Neuronal stem cell (in vitro differentiated cells): ENCODE measurements at places on chromosomes 16 and 17.

- peak; percentile 29 for DNase-seq
Observed at GRCh38 chr16:88533381-88533917, 36.8 kb upstream of the ZC3H18 start.

DNA sequence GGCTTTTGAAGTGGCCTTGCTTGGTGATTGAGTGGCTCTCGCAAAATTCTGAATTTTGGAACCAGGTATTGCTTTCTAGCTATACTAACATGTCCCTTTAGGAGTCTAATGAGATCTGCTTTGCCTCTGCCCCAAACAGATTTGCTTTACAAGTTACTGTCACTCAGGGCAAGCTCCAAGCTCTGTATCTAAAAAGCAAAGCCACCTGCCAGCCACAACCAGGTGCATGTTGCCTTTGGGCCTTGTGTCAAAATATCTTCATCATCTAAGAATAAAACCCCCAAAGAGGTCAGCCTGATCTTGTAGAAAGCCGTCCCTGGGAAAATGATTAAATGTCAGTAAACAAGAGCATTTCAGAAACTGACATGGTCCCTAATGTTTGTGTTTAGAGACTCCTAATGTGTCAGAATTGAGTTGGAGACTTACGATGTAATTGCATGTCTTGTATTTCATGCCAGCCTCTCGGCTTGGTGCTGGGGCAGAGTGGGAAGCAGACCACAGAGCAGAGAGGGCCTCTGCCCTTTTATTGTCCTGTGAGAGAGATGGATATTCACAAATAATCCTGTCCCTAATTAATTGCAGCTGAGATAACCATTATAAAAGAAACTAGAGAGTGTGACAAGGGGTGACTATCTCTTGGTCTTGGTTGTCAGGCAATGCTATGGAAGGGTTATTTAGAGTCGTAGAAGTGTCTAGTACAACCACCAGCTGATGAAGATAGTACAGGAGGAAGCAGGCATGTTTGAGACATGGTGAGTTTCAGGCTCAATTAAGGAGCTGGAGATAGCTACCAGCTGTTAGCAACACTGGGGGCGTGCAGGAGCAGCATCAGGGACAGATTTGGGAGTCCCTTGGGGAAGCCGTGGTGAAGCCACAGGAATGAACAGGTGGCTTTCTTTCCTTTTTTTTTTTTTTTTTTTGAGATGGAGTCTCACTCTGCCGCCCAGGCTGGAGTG is 90.7 kb downstream of the PITPNC1 start:
- no peak for DNase-seq

GRCh38 chr17:81512562-81513371 is at the start of gene ACTG1:
ACTG1 (minus strand) TSS chr17:81512799; CDS start chr17:81512354, 445 bp downstream.
- peak; percentile 88 for DNase-seq

GRCh38 chr16:55487048-55487803 is 8.2 kb downstream of the MMP2 start:
- DNase-seq: no peak

DNA sequence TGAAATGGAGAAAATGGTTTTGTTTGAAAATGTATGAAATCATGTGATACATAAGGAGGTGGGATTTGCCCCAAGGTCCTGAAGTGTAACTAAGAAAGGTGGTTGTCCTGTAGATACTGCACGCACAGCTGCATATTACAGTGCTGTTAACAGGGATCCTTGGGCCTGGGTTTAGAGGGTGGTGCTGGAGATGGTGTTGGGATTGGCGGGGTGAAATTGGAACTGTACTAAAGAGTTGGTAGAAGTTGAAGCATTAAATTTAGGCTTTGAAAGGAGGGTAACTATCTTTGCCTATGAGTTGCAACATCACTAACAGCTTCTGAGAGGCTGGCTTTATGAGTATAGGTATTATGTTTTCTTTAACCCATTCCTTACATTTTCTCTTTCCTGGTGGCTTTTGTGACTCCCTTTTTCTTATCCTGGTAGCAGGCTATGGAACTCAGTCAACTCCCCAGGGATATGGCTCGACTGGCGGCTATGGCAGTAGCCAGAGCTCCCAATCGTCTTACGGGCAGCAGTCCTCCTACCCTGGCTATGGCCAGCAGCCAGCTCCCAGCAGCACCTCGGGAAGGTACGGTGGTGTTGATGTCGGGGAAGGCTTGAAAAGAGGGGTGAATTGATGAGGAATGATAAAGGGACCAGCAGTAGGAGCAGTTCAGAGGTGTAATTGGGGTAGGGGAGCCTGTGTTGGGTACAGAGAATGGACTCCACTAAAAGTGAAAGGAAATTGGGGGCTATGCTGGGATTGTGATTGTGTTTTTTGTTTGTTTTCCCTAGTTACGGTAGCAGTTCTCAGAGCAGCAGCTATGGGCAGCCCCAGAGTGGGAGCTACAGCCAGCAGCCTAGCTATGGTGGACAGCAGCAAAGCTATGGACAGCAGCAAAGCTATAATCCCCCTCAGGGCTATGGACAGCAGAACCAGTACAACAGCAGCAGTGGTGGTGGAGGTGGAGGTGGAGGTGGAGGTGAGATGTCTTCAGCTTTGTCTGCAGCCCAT is 3.8 kb downstream of the FUS start:
- DNase-seq: no peak
